ENCODE measurements at places on chromosomes 2 and 18.

GRCh38 chr18:49658823-49659404 is 97.1 kb downstream of the LIPG start:
- DNase-seq: no peak

DNA sequence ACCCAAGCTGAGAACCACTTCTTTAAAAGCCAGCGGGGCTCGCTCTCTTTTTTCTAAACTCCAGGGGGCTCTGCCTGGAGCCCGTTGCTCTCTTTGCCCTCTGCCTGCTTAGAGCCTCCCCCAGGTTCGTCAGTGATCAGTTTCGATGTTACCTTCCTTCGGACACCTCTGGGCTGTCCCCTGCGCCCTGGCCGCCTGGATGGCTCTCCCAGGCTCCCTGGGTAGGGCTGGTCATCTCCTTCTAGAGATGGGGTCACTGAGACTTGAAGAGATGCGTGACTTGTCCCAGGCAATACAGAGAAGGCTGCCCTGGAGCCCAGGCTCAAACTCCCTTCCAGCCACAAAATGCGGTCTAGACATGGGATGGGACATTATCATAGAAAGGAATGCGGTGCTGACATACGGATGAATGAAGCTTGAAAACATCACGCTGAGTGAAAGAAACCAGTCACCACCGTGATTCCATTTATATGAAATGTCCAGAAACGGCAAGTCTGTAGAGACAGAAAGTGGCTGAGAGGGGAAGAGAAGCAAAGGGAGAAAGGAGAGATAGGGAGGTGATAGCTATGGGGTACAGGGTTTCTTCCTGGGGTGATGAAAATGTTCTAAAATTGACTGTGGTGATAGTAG is 14.6 kb downstream of the KCNF1 start:
- DNase-seq: no peak

DNA sequence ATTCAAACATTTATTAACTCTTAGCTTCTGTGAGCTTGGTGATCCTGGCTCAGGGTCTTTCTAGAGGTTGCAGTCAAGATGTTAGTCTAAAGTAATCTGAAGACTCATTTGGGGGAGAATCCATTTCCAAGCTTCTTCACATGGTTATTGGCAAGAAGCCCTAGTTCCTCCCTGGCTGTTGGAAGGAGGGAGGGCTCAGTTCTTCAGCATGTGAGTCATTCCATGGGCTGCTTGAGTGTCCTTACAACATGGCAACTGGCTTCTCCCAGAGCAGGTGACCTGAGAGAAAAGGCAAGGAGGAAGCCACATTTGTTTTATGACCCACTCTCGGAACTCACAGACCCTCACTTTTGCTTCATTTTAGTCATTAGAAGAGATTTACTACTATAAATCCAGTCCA is 10.6 kb upstream of the C2orf74 start:
- DNase-seq: no peak

- DNase-seq: no peak
Measured at GRCh38 chr2:226207671-226208070, 591.9 kb downstream of the IRS1 start.

DNA sequence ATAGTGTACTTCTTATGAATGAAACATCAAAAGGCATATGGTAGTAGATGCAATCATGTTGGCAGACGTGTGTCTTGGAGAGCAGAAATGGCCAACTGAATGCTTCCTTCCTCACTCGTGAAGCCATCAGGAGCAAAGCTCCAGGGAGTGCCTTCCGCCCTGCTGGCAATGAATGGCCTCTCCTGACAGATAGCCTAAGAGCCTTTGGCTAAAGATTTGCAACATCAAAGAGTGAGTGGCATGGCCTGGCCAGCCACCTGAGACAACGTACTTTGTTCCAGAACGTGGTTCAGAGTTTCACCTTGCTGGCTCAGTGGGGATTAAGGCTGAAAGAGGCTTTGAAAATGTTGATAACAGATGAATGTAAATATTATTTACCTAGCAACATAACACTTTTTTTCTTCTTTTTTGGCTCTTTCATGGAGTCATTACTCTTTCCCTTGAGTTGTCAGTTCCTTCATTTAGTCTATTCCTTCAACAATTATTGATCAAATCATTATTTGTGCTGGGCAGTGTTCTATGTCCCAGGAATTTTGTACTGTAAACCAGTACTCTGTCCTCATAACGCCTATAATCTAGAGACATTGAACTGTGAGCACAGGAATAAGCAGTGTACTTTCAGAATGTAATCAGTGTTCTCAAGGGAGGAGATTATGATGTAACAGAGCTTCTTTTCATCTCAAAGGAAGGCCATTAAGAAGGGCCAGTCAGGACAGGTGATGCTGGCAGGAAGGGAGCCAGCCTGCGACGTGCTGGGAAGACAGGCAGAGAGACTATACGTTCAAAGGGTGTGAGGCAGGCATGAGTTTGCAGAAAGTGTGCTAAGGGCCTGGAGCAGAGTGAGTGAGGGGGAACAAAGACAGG is 59.4 kb upstream of the SH3RF3 start:
- no peak for DNase-seq

- DNase-seq: peak; percentile 43
Measured at GRCh38 chr2:193584522-193584938, 1389.8 kb upstream of the TMEFF2 start.

GRCh38 chr2:201353116-201353515 is 4.0 kb downstream of the FLACC1 start:
- DNase-seq: no peak

DNA sequence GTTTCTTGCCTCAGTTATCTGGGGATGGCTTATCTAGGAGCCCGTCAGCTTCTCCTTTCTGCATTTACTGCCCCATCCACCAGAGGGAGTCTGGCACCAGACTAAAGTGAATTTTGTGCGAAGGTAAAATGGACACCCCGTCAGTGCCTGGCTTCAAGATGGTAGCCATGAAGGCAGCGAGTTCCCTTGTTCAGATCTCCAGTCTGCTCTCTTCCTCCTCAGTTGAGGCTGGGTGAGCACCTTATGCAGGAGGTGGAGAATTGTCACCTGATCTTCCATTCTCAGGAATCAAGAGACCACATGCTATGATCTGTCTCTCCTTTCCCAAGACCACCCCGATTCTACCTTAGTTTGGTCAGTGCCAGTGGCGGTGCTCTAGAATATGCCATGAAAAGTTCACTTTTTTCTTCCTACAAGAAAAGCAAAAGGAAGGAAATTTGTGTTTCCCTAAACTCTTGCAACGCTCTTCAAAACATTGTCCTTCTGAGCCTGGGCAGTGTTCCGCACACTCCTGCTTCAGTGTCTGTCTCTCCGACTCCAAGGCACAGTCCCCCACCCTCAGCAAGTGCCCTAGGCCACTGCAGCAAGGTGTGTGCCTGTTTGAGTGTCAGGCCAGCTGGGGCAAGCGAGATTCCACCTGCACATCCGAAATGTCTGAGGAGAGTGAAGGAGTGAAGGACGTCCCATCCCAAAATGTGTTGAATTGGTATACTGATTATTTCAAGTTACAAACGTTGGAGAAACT is 168.6 kb downstream of the SS18 start:
- DNase-seq: peak; percentile 73

DNA sequence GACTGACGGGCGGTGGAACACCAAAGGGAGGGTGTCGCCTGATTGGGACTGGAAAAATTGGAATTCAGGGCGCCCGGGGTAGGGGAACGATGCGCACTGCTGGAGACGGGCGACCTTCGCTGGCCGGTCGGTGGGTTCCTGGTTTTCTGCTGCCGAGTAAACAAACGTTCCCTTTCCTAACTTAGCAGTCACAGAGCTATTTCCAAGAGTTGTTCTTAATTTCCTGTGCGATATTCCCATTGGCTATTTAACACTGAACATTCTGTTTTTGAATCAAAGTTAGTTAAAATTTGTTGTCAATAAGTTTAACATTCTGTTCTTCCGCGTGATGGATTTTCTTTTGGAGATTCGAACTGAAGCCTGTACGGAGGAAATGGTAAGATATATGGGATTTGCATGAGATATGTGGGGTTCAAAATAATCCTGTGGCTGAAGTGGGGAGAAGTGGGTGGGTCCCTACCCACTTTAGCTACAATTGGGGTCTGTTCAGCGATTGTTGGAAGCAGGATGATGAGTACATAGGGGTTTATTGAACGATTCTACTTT is 862 bp downstream of the C18orf54 start:
- DNase-seq: peak; percentile 59

Data from KBM-7 (cell line).